Activated T-helper 17 cell treated with anti-CD3 and anti-CD28 coated beads, Interleukin-2, amount 50 U/mL, for 72 hours (primary cell): ENCODE measurements at places on chromosomes 12 and 14. TPM values are rescaled to one million over a fixed set of nuclear protein-coding genes. Genes with fewer than 3 reads are reported as not detected.

FGF6 gene
- total RNA-seq: not detected

MMP19 gene
- not detected for total RNA-seq

ABCC9 gene
- 0.04 TPM for total RNA-seq

CYP27B1 gene
- total RNA-seq: 14.7 TPM

GPR84 gene
- 2.2 TPM for total RNA-seq

RND1 gene
- 4.2 TPM for total RNA-seq

TRIM9 gene
- 1.2 TPM for total RNA-seq

KNTC1 gene
- total RNA-seq: 148 TPM

GLT8D2 gene
- total RNA-seq: 0.58 TPM

HOXC9 gene
- total RNA-seq: not detected

NANOG gene
- total RNA-seq: not detected

NKX2-1 gene
- not detected for total RNA-seq

C12orf57 gene
- 307 TPM for total RNA-seq

OR8S1 gene
- not detected for total RNA-seq

AKAP3 gene
- 1.6 TPM for total RNA-seq

SELPLG gene
- total RNA-seq: 79.7 TPM
